ENCODE measurements at places on chromosomes 4 and X.
A peak's percentile ranks its signal among the peaks of the same experiment; 100 is the strongest.

GRCh38 chr4:170014359-170015011 is 11.7 kb downstream of the MFAP3L start:
- H3K27ac ChIP-seq, result no peak overlapping the region
- H3K36me3 ChIP-seq, result no peaks in the 10 kb centered on the region
- H3K4me1 ChIP-seq, result no peaks in the 10 kb centered on the region

GRCh38 chr4:66372706-66373105 is 702.4 kb upstream of the EPHA5 start:
- no peaks in the 10 kb centered on the region for H3K36me3 ChIP-seq
- DNase-seq, result no peak
- no peak overlapping the region for H3K4me3 ChIP-seq
- no peak overlapping the region for H3K27ac ChIP-seq

- DNase-seq, result no peak
- H3K4me1 ChIP-seq, result no peaks in the 10 kb centered on the region
- peaks cover 22% of the 10 kb centered on the region for H3K27me3 ChIP-seq
- H3K27ac ChIP-seq, result peak overlapping the region; percentile 43
Measured at GRCh38 chrX:136148391-136148790, 1.1 kb downstream of the FHL1 start.

GRCh38 chr4:168656055-168656660 is 159.3 kb downstream of the PALLD start:
- H3K4me1 ChIP-seq, result no peaks in the 10 kb centered on the region
- H3K27ac ChIP-seq, result no peak overlapping the region
- no peaks in the 10 kb centered on the region for H3K27me3 ChIP-seq
- no peak overlapping the region for H3K4me3 ChIP-seq

GRCh38 chr4:79872738-79873137 is 200.3 kb downstream of the ANTXR2 start:
- H3K36me3 ChIP-seq, result no peaks in the 10 kb centered on the region
- H3K4me1 ChIP-seq, result no peaks in the 10 kb centered on the region
- no peak for DNase-seq
- H3K27me3 ChIP-seq, result no peaks in the 10 kb centered on the region

GRCh38 chrX:154749856-154750255 is 1.0 kb downstream of the GAB3 start:
- H3K27me3 ChIP-seq, result no peaks in the 10 kb centered on the region
- peak overlapping the region; percentile 38 for H3K27ac ChIP-seq
- H3K4me3 ChIP-seq, result peak overlapping the region; percentile 39
- no peaks in the 10 kb centered on the region for H3K36me3 ChIP-seq
- H3K4me1 ChIP-seq, result no peaks in the 10 kb centered on the region

- H3K4me1 ChIP-seq, result no peaks in the 10 kb centered on the region
- DNase-seq, result no peak
- H3K27ac ChIP-seq, result no peak overlapping the region
Measured at GRCh38 chrX:6810776-6811175, 275.9 kb upstream of the VCX3A start.

GRCh38 chrX:68571610-68572311 is 72.9 kb downstream of the YIPF6 start:
- H3K27me3 ChIP-seq, result no peaks in the 10 kb centered on the region
- no peak overlapping the region for H3K4me3 ChIP-seq
- H3K27ac ChIP-seq, result no peak overlapping the region
- no peaks in the 10 kb centered on the region for H3K4me1 ChIP-seq

- no peaks in the 10 kb centered on the region for H3K27me3 ChIP-seq
- H3K27ac ChIP-seq, result no peak overlapping the region
- no peaks in the 10 kb centered on the region for H3K36me3 ChIP-seq
- no peak for DNase-seq
- no peaks in the 10 kb centered on the region for H3K4me1 ChIP-seq
Measured at GRCh38 chr4:84968925-84969324, 2.4 kb upstream of the WDFY3 start.

- H3K27me3 ChIP-seq, result no peaks in the 10 kb centered on the region
- H3K27ac ChIP-seq, result no peak overlapping the region
- no peaks in the 10 kb centered on the region for H3K36me3 ChIP-seq
Measured at GRCh38 chr4:40918330-40918729, 168.6 kb downstream of the NSUN7 start.

- no peaks in the 10 kb centered on the region for H3K27me3 ChIP-seq
- no peak overlapping the region for H3K27ac ChIP-seq
- DNase-seq, result no peak
- H3K4me1 ChIP-seq, result no peaks in the 10 kb centered on the region
- H3K36me3 ChIP-seq, result no peaks in the 10 kb centered on the region
- H3K4me3 ChIP-seq, result no peak overlapping the region
Measured at GRCh38 chrX:150525061-150525919, 43.1 kb upstream of the MTM1 start.

Measured in small intestine (tissue), 16 donors.